ENCODE measurements at places on chromosomes 12 and 14. TPM values are rescaled to one million over a fixed set of nuclear protein-coding genes. Genes with fewer than 3 reads are reported as not detected.

GRCh38 chr14:38367922-38368321 is 112.0 kb upstream of the CLEC14A start:
- DNase-seq = no peak

- DNase-seq = peak; percentile 52
Measured at GRCh38 chr14:51095854-51096823, 1.2 kb upstream of the TRIM9 start.

DNA sequence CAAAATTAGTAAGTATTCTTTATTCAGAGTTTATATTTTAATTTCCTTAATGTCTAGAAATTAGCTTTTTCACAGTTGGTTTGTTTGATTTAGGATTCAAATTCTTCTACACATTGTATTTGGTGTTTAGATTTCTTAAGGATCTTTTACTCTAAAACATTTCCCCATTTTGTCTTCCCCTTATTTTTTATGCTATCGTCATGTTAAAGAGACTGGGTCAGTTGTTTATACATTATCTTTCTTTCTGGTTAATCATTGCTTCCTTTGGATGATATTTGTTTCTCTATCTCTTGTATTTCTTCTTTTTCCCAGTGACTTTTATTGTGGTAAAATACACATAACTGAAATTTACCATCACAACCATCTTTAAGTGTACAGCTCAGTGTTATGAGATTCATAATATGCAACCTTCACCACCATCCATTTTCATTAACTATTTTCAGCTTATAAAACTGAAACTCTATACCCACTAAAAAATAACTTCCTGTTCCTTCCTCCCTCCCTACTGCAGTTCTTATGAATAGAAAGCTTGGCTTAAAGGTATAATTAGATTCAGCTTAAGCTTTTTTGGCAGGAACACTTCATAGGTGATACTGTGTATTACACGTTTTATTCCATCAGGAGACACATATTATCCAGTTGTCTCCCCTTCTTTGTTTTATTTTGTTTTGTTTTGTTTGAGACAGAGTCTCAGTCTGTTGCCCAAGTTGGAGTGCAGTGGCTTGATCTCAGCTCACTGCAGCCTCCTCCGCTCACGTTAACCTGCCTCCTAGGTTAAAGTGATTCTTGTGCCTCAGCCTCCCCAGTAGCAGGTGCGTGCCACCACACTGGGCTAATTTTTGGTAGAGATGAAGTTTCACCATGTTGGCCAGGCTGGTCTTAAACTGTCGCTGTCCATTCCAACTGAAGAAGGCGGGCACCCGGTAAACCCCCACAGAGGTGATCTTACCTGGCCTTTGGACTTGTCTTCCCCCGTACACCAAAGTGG is 45.0 kb downstream of the NOPCHAP1 start:
- DNase-seq = no peak

DNA sequence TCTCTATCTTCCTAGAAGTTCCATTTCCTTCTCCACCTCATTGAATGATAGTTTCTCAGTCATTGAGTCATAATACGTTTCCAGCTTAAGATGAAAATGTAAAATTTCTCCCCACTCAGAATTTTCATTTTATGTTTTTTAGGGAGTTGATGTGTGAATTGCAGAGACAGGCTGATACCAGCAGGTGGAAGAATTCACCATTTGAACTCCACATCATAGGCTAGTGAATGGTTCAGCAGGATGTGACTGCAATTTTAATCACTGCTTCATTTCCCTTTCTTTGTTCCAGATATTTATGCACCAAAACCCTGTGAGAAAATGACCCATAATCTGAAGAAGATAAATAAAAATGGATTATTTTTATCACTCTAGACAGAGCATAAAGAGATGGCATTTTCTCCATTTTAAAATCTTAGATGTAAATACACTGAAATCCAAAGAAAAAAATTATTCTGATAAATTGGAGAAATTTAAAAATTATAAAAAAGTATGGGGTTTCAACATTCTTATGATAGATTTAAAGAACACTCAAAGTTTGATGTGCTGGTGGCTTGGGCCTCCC is 10.6 kb upstream of the PYGL start:
- DNase-seq = no peak

- DNase-seq = no peak
Measured at GRCh38 chr12:7096979-7097378, 4.7 kb upstream of the C1R start.

CDCA3 gene
- total RNA-seq = 0.42 TPM

DNA sequence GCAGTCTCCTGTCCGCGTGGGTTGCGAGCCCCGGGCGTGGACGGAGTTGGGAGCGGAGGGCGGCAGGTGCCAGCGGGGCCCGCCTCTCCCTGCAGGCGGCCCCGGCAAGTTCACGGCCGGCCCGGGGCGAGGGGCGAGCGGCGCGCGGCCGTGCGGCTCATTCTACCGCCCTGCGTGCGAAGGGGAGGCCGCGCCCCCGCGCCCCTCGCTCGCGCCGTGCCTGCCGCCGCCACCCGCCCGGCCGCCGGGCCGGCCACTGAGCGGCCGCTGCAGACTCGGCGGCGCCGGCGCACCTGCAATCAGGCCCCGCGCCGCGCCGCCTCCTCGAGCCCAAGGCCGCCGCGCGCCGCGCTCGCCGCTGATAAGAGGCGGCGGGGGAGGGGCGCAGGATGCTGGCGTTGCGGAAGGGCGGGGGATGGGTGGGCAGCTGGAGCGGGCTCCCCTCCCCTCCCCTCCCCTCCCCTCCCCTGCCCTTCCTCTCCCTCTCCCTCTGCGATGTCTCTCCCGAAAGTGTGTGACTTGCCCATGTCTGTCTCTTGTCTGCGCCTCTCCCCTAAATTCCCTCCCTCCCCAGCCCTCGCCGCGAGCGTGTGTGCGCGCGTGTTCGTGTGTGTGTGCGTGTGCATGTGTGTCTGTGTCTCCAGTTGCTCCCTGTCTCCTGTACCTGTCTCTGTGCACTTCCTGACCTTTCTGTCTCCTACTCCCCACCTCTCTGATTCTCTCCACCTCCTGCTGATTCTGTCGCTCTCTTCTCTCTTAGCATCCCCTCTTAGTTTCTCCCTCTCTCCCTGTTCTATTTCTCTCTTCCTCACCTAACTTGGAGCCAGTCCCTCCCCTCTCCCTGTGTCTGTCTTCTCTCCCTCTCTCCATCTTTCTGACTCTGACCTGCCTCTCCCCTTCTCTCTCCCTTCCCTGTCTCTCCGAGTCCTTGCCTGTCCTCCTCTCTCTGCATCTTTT is 768.1 kb upstream of the TBX3 start:
- DNase-seq = no peak

CIROP gene
- total RNA-seq = 0.18 TPM

GRCh38 chr14:100120522-100121269 is 38.7 kb downstream of the DEGS2 start:
- DNase-seq = no peak

GRCh38 chr14:92907316-92907911 is 15.5 kb upstream of the CHGA start:
- no peak for DNase-seq

GRCh38 chr12:81757731-81758365 is 1.3 kb downstream of the PPFIA2 start:
- no peak for DNase-seq

DNA sequence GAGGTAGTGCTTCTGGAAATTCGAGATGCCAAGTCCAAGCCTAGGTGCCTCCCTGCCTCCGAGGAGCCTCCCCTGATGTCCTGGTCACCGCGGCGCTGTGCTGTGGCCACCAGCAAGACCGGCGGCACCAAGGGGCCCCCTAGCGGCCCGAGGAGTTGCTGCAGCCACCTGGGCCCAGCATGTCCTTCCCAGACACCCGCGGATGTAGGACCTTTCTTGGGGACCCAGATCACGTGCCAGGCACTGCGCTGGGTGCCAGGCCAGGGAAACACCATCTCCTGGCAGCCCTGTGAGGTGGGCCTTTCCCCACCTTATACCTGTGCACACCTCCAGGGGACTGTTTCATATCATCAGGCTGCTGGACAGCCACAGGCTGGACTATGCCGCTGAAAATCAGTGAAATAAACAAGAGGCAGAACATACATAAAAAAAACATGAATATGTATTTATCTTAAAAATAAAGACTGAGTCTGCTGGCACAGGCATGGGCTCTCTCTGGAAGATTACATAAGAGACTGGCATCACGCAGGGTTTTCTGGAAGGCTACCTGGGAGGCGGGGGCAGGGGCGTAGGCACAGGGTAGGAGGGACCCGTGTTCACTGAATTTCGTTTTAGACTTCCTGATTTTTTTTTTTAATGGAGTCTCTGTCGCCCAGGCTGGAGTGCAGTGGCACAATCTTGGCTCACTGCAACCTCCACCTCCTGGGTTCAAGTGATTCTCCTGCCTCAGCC is 15.9 kb upstream of the HHIPL1 start:
- DNase-seq = peak; percentile 90

DNA sequence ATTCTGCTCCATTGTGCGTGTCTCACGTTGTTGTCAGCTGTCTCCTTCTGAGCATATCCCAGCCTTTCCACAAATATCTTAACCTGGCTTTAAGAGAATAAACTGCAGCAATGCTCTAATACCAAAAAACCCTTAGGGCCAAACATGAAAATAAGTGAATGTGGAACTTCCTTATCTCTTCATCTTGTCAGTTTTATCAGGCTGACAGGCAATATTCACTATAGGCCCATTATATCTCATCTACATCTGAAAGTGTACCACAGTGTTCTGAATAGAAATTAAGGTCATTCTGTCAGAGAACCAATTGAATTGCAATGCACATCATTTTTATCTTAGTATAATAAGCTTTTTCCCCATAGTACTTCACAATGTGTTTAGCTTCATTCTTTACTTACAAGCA is 933.1 kb upstream of the FBXO33 start:
- DNase-seq = no peak

MANSC4 gene
- not detected for total RNA-seq

OR6C2 gene
- total RNA-seq = not detected

DNA sequence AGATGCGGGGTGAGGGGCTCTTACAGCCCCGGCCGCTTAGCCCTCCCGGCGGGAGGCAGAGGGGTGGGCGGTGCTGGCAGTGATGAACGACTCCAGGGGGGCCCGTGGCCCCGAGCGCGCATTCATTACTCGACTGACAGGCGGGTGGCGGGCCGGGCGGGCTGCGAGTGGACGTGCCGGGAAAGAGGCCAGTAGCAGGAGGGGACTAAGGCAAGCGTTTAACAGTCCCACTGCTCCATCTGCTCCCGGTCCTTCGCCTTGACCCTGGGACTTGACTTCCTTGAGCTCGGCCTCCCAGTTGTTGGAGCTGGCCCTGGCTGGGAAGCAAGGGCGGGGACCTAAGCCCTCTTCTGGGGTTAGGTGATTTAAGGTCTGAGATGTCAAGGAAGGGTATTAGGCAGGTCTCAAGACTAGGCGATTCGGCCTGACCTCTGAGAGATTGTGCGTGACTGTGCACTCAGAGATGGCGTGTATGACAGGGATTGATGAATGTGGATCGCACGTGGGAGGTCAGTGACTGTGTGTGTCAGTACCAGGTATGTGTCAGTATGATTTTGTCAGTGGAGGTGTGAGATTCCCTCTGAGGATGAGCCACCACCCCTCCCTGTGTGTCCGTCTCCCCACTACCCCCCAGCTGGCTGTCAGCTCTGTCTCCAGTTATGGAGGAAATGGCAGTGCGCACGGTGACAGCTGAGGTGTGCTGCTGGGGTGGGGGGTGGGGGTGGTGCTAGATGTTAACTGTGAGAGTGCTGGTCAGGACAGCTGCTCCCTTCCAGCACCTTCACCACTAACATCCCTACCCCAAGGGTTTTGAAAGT is 3.6 kb upstream of the DNAJC22 start:
- no peak for DNase-seq

CAND1 gene
- 88.7 TPM for total RNA-seq

DNA sequence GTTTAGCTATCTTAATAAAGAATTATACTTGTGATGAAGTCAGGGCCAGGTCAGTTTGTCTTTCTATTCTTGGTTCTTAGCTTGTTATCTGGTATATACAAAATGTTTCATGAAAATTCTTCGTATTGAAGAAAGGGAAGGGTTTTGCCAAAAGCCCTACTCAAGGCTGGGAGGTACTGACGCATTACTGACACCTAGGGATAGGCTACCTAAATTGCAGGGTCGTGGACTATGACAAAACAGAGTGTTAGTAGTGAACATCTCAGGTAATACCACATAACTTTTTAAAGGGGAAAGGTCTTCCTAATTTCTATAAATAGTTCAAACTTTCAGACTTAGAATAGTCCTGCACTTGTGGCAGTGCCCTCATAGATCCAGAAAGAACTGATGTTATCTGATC is 246.3 kb downstream of the RGS6 start:
- no peak for DNase-seq

GLIPR1L2 gene
- total RNA-seq = 0.94 TPM

DNA sequence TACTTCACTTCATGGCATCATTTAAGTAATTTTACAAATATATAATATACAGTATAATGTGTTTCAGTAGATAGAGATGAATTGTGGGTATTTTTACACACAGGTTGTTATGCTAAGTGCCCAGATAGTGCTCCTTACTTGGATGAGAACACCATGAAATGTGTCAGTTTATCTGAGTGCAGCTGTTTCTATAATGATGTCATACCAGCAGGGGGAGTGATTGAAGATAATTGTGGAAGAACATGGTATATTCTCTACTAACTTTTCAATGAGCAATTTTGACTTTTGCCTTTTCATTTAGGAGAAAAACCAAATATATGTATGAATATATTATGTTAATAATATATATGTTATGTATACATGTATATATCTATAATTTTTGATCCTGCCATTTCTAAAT is 221.6 kb downstream of the LRRK2 start:
- no peak for DNase-seq

ADAM21 gene
- total RNA-seq = 0.13 TPM

CCDC38 gene
- not detected for total RNA-seq

DNA sequence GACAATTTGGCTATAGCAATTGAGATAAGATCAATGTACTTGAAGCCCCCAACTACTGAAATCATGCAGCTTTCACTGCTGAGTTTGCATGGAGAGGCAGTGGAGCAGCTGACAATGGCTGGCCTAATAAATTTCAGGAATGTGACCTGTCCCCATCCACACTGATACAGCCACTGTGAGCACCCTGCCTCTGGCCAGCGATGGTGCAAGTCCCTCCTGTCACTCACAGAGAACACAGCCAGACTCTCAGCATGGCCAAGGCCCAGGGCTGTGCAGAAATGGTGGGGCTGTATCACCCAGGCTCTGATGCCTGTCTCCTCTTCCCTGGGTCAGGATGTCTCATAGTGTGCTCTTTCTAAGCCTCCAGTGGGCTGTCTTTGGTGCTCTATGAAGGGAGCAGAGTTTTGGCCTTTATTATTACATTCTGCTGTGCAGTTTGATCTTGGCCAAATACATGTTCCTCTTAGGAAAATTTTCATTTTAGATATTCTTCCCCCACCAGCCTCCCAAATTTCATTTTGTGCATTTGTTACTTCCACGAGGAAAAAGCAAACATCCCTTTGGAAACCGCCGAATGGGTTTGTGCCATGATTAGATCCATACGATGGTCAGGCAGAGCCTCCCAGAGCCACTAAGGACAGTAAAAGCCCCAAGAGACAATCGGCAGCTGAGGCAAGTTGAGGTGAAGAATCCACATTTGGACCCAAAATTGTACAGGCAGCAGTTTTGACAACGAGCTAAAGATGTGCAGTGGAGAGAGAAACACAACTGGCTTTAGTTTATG is 85.1 kb upstream of the WSCD2 start:
- no peak for DNase-seq

DNA sequence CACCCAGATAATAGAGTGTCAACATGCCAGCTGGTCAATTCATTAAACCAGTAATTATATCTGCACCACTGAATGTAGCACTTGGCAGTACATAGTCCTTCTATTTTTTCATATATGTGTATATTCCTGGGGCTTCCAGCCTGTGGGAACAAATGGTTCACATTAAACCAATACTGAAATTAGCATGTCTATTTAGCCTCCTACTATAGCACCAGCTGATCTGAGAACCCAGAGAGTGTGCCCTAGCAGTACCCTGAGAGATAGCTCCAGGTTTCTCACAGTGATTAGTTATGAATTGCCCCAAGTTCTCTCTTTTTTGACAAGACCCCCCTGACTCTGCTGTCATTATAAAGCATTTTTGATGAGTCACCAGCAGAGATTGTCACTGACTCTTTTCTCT is 1097.3 kb upstream of the FLRT2 start:
- no peak for DNase-seq

FAM186B gene
- 0.23 TPM for total RNA-seq
